Stimulated activated CD4-positive, alpha-beta T cell treated with anti-CD3 and anti-CD28 coated beads, Interleukin-1b, Interleukin-23, amount 100 ng/mL, for 1 hour (primary cell): ENCODE measurements at places on chromosomes 5 and 9.
A peak's percentile ranks its signal among the peaks of the same experiment; 100 is the strongest.

- no peak for DNase-seq
Observed at GRCh38 chr9:6632516-6633183, 12.9 kb downstream of the GLDC start.

- DNase-seq = peak; percentile 38
Observed at GRCh38 chr5:134554319-134555222, 29.1 kb downstream of the JADE2 start.

- DNase-seq = no peak
Observed at GRCh38 chr5:60851626-60852025, 7.6 kb upstream of the ELOVL7 start.

DNA sequence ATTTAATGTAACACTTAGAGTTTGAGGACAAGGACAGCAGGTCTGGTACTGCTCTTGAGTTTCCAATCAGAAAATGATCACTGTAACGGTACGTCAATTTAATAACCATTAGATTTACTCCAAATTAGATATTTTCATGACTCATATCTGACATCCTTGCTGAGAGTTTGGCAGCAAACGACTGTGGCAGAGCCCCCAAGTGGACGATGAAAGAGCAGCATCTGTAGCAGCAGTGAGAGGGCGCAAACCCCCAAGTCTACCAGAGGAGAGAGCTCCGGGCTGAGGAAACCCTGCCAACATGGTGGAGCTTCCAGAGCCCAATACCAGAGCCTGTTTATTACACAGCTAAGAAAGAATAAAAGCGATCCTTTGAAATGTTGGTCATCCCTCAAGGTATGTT, 73.2 kb upstream of the EPB41L4A start:
- no peak for DNase-seq

DNA sequence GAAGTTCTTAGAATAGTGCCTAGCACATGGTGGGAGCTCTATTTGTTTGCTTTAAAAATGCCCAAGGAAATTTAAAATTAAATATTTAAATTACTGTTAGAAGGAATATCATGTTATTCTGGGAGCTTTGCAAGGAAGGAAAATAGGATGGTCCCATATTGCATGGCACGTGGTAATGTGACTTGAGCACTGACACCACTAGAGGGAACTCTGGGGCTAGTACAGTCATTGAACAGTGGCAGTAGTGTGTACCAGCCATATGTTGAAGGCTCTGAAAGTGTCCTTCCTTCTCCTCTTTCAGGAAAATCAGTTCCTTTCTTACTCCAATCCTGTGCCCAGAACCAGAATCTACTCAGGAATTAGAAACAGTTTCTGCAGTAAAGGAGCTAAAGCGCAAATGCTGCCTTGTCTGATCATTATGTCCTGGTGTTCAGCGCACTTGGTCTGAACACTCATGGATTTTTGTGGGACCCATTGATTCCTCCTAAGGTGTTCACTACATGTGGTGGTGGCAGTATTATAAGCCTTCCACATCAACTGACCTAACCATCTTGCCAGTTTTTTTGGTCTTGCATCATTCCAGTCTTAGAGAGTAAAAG, 54.1 kb downstream of the GDA start:
- DNase-seq = no peak

- no peak for DNase-seq
Observed at GRCh38 chr5:73437101-73437776, 11.3 kb downstream of the FOXD1 start.

DNA sequence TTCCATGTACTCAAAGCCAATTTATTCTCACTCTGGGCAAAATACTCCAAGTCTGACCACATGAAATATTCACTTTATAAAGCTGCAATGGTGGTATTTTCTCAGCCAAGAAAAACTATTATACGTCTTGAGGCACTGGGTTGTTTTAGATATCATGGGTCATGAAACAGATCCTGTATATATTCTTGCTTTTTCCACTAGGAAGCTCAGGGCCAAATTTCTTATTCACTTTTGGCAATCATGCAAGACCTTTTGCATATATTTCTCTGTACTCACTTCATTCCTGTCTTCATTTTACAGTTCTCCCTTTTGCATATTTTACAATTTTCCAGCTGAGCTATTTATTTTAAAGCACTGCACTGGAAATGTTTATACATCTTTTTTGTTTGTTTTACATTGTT, 49.8 kb downstream of the GABBR2 start:
- DNase-seq = no peak

DNA sequence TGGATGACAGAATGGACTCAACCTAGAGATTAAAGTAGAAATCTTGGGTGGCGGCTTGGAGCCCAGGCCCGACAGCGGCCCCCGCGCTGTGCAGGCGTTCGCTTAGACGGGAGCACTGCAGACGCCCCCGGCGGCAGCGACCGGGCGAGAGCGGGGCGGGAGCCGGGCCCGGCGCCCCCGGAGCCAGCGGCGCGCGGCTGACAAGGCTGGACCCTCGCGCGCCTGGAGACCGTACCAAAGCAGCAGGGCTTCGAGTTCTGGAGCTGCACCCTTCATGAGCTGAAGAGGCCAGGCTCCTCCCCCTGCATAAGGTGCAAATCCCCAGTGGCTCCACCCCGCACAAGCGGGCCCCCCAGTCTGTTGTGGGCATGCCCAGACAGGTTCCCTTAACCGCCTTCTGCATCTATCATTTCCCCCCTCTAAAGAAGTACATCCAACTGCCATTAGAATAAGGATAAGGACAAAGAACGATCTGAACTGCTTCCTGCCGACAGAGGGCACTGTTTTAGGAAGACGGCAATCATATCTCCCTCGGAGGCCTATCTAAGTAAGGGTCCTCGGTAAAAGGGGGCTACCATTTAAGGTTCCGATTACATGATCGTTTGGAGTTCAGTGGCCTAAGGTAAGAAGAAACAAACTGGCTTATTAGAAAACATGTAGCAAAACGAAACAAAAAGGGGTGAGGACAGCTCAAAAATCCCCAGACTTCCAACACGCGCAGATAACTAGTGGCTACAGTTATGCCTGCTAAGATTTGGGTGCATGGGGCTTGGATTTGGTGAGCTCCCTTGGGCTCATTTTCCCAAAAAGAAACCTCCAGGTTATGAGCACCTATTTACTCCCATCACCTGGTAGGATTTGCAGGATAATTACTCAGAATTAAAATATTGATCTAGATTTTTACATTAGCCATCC, 66.3 kb downstream of the RGMB start:
- no peak for DNase-seq

GRCh38 chr5:139468421-139468931, 2.3 kb upstream of the SMIM33 start:
- DNase-seq = no peak

GRCh38 chr5:28855626-28856025, 1817.2 kb upstream of the CDH9 start:
- DNase-seq = no peak

- no peak for DNase-seq
Observed at GRCh38 chr5:66987949-66988838, 208.4 kb downstream of the CD180 start.

DNA sequence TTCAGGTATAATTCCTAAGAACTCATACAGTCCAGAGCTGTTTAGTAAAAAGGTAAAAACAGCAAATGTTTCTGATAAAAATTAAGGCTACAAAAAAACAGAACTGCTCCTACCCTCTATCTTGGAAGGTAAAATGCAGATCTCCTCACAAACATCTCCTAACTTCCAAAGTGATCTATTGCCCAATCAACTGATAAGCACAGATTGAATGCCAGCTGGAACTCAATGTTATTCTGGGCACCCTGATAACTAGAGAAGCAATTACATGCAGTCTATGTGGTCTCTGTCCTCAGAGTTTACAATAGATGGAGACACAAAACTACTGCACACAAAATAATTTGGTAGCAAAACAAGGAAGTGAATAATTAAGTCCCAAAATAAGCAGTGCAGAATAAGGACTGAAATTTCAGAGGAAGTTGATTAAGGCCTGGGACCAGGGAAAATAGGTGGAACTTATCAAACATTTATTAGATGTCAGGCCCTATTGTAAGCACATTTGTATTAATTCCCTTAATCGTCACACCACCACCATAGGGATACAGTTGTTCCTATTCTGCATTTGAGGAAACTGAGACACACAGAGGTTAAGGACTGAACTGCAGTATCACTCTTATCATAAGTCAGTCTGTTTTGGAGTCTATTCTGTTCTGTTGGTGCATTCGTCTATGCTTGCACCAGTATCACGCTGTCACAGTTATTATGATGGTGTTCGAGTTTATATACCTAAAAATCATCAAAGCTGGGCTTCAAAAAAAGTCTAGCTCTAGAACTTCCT, 102.2 kb upstream of the TARS1 start:
- no peak for DNase-seq

DNA sequence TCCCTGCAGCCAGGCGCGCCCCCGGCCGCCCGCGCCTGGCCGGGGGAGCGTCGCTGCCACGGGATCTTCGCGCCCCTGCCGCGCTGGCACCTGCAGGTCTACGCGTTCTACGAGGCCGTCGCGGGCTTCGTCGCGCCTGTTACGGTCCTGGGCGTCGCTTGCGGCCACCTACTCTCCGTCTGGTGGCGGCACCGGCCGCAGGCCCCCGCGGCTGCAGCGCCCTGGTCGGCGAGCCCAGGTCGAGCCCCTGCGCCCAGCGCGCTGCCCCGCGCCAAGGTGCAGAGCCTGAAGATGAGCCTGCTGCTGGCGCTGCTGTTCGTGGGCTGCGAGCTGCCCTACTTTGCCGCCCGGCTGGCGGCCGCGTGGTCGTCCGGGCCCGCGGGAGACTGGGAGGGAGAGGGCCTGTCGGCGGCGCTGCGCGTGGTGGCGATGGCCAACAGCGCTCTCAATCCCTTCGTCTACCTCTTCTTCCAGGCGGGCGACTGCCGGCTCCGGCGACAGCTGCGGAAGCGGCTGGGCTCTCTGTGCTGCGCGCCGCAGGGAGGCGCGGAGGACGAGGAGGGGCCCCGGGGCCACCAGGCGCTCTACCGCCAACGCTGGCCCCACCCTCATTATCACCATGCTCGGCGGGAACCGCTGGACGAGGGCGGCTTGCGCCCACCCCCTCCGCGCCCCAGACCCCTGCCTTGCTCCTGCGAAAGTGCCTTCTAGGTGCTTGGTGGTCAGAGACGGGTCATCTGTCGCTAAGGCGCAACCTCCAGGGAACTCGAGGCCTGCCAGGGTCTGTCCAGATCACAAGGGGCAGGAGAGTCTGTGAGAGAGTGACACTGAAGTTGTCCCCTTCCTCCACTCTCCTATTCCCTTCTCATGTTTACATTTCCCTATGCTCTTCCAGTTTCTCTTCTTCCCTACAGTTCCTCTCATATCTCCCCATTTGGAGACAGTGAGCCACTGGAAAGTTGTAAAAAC, 1.3 kb downstream of the GPR150 start:
- no peak for DNase-seq

- peak; percentile 26 for DNase-seq
Observed at GRCh38 chr5:157575381-157576020, at the start of gene ADAM19. TSS of gene ADAM19 (minus strand) at chr5:157575775. CDS start at chr5:157575696, 79 bp downstream.

DNA sequence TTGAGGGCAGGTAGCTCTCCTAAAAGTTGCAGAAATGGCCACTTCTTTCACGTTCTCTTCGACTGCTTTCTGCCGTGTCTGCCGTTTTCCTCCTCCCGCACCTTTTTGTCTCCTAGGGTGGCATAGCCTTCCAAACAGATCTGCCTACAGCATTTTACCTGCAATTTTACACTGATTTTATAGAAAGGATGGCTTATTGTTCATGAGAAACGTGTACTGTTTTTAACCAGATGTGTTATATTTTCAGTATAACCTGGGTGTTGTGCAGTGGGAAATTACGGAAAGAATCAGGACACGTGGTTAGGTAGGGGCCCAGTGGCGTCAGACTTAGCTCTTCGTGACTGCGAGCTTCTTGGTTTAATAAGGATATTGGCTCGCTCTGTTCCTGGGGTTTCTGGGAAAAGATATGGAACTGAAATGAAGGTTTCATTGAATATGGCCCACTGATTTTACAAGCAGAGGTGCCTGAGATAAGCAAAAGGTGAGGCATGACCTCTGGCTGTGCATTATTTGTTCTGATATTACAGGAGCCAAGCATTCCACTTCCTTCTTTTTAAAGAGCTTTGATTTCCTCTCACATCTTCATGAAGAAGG, 43.7 kb upstream of the PRSS3 start:
- no peak for DNase-seq

DNA sequence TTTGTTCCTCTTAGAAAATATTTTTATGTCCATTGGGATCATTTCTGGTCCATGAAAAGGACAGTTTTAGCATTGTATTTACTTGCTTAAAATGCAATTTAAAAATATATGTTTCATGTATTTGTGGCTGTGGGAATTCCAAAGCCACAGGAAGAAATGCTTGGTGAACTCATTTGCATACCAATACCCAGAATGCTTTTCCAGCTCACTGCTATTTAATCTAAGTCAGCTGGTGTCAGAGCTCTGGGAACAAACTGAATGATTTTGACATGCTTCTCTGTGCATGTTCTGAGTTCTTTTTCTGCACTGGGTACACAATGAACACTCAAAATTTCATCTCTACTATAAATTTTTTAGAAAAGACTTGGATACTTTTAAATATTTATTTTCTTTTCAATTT, 482.8 kb upstream of the ARRDC3 start:
- no peak for DNase-seq

DNA sequence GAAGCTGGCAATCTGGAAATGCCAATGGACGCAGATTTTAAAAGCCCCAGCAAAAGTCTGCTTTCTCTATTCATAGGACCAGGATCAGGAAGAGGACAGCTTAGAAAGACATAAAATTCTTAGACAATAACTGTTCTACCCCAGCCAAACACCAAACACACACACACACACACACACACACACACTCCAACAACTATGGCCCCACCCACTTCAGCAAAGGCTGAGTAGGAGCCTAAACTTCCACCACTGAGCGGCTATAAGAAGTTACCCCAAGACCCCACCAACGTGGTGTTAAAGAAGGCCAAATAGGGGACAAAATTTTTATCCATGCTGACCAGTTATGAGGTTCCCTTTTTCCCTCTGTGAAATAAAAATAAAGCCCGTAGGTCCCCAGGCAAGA, 32.9 kb downstream of the ZMAT2 start:
- no peak for DNase-seq

DNA sequence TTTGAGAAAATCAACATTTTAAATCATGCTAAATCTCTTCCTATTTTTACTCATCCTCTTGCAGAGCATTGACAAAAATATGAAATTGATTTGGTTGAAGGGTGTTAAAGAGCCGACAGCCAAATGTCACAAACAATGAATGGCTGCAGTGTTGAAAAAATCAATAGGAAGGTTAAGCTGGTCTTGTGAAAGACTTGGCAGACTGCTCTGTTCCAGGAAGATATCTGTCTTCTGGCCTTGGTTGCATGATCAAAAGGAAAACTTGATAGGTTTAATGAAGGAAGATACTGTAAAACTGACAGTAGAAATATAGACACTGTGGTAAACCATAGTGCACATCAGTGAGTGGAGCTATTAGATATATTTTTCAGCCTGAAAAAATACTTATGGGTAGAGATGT, 103.6 kb downstream of the PBX3 start:
- no peak for DNase-seq
